Stimulated activated CD8-positive, alpha-beta memory T cell treated with anti-CD3 and anti-CD28 coated beads, Interleukin-2, amount 100 ng/mL, for 1 hour (primary cell): ENCODE measurements at places on chromosomes 3 and 15.

GRCh38 chr3:190074817-190075216 lies 45.9 kb downstream of the P3H2 start:
- DNase-seq = no peak

DNA sequence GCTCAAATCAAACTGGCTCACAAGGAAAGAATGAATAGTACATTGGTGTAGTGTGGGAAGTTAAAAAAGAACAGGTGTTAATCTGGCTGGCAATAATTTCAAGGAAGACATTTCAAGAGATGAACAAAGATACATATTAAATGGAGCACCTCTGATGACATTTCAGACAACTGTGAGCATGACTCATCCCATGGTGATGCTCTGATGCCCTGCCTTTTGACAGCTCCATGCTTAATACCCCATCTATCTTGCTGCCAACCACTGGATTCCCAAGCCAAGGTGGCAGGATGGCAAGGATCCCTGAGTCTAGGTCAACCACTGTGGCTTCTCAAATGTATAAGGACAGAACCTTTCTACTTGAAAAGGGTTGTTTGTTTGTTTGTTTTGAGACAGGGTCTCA lies 29.3 kb downstream of the LRRC2 start:
- no peak for DNase-seq

DNA sequence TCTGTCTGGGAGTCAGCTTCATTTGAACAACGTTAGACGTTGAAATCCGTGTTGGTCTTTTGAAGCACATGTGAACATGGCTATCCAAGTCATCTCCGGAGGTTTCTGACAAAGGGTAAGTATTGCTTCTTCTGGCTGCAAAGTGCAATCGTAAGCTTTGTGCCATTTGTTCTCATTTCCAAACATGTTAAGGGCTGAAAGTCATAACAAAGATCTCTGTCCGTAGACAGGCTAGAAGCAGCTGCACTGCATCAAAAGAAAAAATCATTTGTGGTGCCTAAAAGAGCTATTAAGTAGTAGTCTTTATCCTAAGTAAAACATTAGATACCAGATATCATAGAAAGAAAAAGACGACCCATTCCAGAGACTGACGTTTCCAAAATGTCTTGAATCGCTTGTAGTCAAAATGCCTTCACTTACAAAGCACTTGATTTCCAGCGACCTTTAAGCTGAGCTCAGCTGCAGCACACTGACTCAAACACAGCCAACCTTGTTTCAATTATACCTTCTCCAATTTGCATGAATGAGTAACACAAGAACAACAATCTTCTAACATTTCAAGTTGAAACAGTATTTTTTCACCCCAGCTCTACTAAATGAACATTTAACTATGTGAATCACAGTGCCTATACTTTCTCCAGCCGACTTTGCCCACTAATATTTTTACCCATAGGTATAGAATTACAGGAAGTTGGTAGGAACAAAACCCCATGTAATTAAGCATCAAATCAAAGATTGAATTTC lies 76.6 kb downstream of the NEDD4 start:
- DNase-seq = no peak

DNA sequence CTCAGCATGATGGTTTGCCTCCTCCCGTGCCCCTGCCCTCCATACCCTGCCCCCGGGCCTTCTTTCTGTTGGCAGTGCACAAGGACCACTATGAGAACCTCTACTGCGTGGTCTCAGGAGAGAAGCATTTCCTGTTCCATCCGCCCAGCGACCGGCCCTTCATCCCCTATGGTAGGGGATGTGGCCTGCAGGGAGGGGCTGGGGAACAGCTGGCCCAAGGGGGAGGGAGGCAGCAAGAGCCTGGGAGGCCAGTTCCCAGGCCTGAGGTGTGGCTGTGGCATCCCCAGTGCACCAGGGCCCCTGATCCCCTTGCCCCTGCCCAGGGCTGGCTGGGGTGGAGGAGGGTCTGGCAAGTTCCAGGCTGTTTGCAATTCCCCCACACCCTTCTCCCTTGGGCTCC lies 2.6 kb upstream of the PLA2G4B start:
- no peak for DNase-seq

GRCh38 chr3:47512416-47513124 lies 942 bp downstream of the ELP6 start:
- DNase-seq = no peak
